ENCODE measurements at places on chromosomes 4 and X. TPM values are rescaled to one million over a fixed set of nuclear protein-coding genes. Genes with fewer than 3 reads are reported as not detected.

DNA sequence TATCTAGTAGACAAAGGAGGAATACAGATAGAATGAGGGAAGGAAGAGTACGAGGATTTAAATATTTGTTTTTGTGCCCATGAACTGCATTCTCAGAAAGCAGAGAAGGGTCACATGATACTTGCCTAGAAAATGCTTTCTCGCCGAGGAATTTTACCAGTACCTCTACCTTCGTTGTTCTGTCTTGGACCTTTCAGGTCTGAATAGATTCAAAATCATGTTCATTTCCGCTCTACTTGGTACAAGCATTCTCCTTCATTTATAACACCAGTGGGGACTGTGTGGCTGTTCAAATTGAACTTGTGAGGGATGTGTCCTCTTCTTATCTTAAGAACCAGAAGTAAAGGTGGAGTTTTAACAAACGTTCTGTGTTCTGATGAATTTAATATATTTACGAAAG lies 1.9 kb downstream of the USP38 start:
- DNase-seq: no peak

ZNF630 gene
- polyA plus RNA-seq: 2.4 TPM

DNA sequence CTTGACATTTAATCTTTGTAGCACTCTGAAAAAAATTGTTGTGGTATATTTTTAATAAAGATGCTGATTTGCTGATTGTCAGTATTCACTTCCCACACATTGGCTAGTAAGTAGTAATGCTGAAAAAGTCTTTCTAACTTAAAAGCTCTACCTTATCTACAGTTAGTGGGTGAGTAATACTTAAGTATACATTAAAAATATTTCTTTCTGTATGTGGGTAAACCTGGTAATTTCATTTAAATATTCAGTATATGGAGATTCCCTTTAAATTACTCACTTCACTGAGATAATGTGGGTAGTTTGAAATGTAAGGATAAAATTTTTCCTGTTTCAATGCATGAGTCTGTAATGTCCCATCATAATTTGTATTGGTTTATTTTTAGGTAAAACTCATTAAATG lies 5.6 kb downstream of the TMEM33 start:
- no peak for DNase-seq

DNA sequence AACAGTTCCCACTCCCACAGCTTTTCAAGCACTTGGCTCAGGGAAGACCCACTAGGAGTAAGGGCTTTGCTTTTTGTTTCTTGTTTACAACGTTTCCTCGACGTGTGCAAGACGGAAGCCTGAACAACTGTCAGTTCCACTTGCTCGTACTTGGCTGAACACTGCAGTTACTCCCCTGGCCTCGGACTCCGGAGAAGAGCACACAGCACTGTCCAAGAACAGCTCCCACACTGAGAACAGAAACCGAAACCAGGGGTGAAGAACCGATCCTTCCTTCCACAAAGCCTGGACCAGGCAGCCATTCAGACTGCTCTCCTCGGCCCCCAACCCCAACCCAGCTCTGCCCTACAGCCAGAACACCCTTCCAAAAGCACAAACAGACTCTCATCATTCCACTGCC lies 25.5 kb downstream of the IRF2 start:
- DNase-seq: peak; percentile 84

- DNase-seq: no peak
Observed at GRCh38 chrX:40084471-40085101, 13.2 kb downstream of the BCOR start.

ATP7A gene
- 7.3 TPM for polyA plus RNA-seq

GASK1B gene
- polyA plus RNA-seq: 61.3 TPM

DNA sequence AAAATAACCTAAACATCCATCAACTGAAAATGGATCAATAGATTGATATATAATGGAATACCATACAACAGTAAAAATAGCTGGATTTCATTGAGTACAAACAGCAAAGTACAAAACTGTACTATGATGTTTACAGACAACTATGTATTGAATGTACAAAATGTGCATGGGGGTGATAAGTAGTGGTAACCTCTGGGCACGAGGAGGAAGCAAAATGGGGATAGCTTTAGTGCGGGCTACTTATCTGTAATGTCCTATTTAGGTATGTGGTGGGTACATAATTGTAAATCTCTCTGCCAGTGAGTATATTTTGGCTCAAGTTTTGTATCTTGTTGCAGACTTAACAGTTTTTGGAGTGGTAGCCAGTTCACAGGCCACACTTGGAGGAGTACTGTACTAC lies 123.6 kb downstream of the STAG2 start:
- no peak for DNase-seq

- no peak for DNase-seq
Observed at GRCh38 chr4:158277558-158277957, 67.3 kb downstream of the TMEM144 start.

KCTD8 gene
- polyA plus RNA-seq: 0.14 TPM

- DNase-seq: no peak
Observed at GRCh38 chrX:150499240-150499639, 69.2 kb upstream of the MTM1 start.

DNA sequence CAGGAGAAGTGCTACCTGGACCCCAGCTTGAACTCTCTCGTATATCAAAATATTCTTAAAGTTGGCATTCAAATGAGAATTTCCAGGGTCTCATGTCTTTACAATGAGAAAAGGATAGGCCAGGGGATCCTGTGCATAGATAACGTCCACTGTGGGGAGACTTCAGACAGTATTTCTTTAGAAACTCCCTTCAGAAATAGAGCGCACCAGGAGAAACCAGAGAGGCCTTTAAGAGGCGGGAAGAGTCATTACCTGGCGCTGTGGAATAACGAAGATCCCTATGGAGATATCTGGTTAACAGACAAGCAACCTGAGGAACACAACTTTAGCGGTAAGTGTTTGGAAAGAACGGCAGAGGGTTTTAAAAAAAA lies 600 bp downstream of the RADX start:
- no peak for DNase-seq

- DNase-seq: no peak
Observed at GRCh38 chr4:174437749-174438148, 84.5 kb downstream of the HPGD start.

MTNR1A gene
- not detected for polyA plus RNA-seq

DNA sequence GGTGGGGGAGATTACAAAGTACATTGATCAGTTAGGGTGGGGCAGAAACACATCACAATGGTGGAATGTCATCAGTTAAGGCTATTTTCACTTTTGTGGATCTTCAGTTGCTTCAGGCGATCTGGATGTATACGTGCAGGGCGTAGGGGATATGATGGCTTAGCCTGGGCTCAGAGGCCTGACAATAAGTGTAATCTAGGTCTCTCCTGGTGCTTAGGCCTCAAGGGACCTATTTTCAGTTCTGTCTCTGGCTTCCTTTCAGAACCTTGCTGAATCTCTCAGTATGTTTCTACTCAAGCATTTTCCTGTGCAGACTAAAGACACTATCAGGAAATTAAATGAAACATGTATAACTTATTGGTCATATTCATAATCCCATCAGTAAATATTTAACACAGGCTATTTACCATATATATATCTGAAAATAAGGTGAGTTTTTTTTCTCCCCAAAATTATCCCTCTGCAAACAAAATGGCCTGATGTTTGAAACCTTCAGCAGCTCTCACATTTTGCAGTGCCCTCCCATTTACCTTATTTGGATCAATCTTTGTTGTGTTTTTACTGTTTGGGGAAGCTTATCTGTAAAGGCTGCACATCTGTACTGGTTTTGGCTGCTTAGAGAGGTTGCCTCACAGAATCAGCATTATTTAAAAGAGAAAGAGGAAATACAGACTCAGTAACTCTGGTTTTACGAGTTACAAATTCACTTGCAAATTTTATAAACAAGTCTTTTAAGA lies 2.3 kb upstream of the ZCCHC4 start:
- no peak for DNase-seq

- no peak for DNase-seq
Observed at GRCh38 chr4:182560358-182560757, 317.2 kb downstream of the TENM3 start.

WWC2 gene
- 21.1 TPM for polyA plus RNA-seq

MED14 gene
- 35.3 TPM for polyA plus RNA-seq

DNA sequence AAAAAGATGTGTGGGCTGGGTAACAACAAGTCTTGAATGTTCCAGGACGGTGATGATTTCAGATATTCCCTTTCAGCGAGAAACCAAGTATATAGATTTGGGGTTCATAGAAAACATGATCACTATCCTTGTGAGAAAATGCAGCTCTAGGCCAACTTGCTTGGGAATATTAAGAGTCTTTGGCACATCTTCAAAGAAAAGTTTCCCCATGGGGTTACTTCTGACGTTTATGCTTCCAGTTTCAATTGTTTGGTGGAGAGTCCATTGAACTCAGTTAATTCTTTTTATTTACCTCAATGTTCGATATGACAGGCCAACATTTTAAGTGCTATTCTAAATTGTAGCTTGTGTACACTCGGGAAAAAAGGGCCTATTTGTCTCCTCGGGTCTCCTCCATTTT lies 126.7 kb downstream of the NHS start:
- no peak for DNase-seq

CT45A8 gene
- not detected for polyA plus RNA-seq

OPHN1 gene
- 16.6 TPM for polyA plus RNA-seq

DNA sequence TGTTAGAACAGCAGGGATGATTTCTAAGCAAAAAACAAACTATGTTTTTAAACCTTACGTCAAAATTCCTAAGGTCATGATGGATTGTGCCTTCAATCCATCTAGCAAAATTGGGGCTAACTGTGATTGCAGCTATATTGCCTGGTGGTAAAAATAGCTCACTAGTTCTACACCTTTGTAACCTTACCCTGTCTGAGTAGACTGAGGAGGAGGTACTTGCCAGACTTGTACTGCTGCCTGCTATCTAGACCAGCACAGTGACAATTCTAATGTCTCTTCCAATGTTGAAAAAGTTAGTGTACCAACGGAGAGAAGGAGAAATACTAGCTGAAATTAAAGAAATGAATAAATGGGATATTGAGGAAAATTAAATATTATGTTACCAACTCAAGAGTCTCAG lies 30.3 kb downstream of the ATP11C start:
- no peak for DNase-seq

- DNase-seq: no peak
Observed at GRCh38 chr4:36168127-36168878, 76.0 kb downstream of the ARAP2 start.

DNA sequence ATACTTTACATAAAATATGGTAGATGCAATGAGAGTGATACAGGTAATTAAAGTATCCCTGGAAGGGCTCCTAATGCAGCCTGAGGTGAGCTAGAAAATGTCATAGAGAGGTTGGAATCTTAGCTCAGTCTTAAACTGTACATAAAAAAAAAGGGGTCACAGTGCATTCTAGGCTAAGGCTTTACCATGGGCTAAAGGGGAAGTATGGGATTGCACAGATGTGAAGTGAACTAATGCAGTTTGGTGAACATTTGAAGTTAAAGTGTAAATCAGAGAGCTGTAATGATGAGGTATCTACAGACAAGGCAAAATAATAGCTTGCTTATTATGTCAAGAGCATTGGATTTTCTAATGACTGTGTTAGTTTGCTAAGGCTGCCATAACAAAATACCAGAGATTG lies 405.9 kb downstream of the ADGRL3 start:
- no peak for DNase-seq

CLNK gene
- polyA plus RNA-seq: 0.30 TPM

GRCh38 chr4:56612282-56612681 lies 68.8 kb downstream of the HOPX start:
- no peak for DNase-seq

- no peak for DNase-seq
Observed at GRCh38 chr4:76083386-76083988, 9.0 kb downstream of the ART3 start.

- no peak for DNase-seq
Observed at GRCh38 chrX:40663880-40664630, 16.7 kb upstream of the CXorf38 start.

HMX1 gene
- polyA plus RNA-seq: not detected

RIBC1 gene
- 1.1 TPM for polyA plus RNA-seq

FGF16 gene
- 2.2 TPM for polyA plus RNA-seq

GRCh38 chrX:146054311-146054710 lies 236.7 kb downstream of the SLITRK2 start:
- DNase-seq: peak; percentile 2

MAP9 gene
- polyA plus RNA-seq: 3.4 TPM
